ENCODE measurements at places on chromosomes 7 and 10. TPM values are rescaled to one million over a fixed set of nuclear protein-coding genes. Genes with fewer than 3 reads are reported as not detected.

Gene BPGM
- total RNA-seq: 23.7 TPM

Gene CELF2
- 81.8 TPM for total RNA-seq

Gene CYP3A7
- not detected for total RNA-seq

Gene C7orf25
- 13.0 TPM for total RNA-seq

Gene HOXA7
- 1.7 TPM for total RNA-seq

Gene GALNT17
- 51.1 TPM for total RNA-seq

Gene NODAL
- total RNA-seq: not detected

Gene INMT
- total RNA-seq: 192 TPM

Gene CLDN12
- 21.9 TPM for total RNA-seq

Gene FKBP14
- total RNA-seq: 8.3 TPM

Gene AMPH
- 8.3 TPM for total RNA-seq

All from esophagus muscularis mucosa (tissue), 4 donors.